ENCODE measurements at places on chromosomes 6 and 20. TPM values are rescaled to one million over a fixed set of nuclear protein-coding genes. Genes with fewer than 3 reads are reported as not detected.
A peak's percentile ranks its signal among the peaks of the same experiment; 100 is the strongest.

DTD1 gene
- 12.2 TPM for total RNA-seq

ATG5 gene
- 18.0 TPM for total RNA-seq

STXBP5 gene
- total RNA-seq = 14.4 TPM

GABRR1 gene
- not detected for total RNA-seq

ZDHHC14 gene
- 10.0 TPM for total RNA-seq

ABHD16B gene
- not detected for total RNA-seq

- DNase-seq = no peak
- peaks cover 63% of the 10 kb centered on the region for H3K4me1 ChIP-seq
- H3K4me3 ChIP-seq = no peak overlapping the region
- H3K36me3 ChIP-seq = no peaks in the 10 kb centered on the region
These were observed 272.0 kb downstream of the ARID1B start for GRCh38 chr6:157049133-157049532.

DNA sequence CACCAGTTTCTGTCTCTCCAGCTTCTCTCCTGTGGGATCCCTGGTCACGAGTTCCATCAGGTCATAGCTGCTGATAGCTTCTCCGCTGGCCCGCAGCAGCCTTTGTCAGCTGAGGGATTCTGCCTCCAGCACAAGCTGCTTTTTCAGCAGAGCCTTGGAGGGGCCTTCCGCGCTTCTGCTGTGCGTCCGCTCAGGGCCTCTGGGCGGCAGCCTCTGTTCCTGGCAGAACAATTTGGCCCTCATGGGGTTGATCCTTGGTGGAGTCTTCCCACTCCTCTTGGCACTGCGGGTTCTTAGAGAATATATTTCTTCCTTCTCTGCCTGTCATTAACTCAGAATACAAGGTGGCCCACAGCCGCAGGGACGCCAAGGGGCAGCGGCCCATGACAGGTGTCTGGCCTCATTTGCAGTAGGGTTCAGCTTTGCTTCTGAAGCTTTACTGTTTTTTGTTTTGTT lies 158.8 kb downstream of the DTNBP1 start:
- H3K27ac ChIP-seq = peak overlapping the region; percentile 87
- peak; percentile 78 for DNase-seq
- peaks cover 36% of the 10 kb centered on the region for H3K36me3 ChIP-seq
- no peaks in the 10 kb centered on the region for H3K27me3 ChIP-seq

DNA sequence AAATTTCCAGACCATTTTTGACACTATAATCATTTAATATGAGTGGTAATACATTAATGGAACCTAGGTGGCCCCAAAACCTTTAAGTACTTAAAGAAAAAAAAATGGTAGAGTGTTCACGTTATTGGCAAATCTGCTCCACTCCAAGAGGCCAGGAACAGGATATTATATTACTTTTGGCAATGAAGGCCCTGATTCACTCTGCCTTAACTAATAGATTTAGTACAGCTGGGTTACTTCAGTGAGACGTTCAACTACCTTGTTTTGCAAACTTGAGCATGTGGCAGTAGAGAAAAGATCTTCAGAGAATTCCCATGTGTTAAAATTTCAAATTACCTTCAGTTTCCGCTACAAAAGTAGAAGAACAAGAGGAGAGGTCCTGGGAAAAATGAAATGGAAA lies 12.8 kb downstream of the ADNP start:
- no peak overlapping the region for H3K4me3 ChIP-seq
- no peaks in the 10 kb centered on the region for H3K27me3 ChIP-seq
- H3K4me1 ChIP-seq = peaks cover 100% of the 10 kb centered on the region
- H3K27ac ChIP-seq = peak overlapping the region; percentile 31
- no peak for DNase-seq
- peaks cover under 1% of the 10 kb centered on the region for H3K36me3 ChIP-seq

DNA sequence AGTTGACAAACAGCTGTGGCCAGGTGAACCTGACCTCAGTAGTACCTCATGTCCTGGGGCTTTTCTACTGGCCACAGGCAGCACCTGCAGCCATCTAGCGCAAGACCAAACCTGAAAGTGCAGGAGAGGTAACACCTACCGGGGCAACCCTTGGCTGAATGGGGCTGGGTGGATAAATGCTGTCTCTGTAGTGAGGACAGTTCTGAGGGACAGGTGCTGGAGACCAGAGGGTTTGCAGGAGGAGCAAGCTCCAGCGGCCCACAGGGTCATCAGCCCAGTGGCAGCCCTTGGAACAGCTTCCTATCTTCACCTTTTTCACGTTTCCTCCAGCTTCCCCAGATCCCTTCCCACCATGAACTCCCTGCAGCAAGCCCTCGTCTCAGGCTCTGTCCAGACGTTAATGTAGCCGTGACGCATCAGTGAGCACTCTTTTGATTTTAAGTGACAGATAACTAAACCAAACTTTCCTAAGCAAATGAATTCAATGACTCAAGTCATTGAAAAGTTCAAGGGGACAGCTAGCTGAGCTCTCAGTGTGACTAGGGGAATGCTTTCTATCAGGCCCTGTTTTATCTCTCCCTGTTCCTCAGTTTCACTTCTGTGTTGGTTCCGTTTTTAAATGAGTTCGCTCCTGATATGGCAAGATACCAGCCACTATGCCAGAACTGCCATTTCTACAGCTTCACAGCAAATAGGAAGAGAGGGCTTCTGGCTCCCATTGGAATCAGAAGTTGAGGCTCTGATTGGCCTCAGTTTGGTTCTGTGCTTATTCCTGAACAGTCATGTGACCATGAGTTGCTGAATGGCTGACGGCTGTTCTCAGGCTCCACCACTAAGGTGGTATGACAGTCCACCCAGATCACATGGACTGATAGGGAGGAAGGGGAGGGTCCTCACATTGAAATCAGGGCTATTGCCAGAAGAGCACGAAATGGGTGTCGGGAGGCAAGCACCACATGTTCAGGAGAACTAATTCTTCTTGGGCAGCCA lies 12.1 kb upstream of the PFDN4 start:
- H3K4me3 ChIP-seq = no peak overlapping the region
- H3K36me3 ChIP-seq = no peaks in the 10 kb centered on the region

DNA sequence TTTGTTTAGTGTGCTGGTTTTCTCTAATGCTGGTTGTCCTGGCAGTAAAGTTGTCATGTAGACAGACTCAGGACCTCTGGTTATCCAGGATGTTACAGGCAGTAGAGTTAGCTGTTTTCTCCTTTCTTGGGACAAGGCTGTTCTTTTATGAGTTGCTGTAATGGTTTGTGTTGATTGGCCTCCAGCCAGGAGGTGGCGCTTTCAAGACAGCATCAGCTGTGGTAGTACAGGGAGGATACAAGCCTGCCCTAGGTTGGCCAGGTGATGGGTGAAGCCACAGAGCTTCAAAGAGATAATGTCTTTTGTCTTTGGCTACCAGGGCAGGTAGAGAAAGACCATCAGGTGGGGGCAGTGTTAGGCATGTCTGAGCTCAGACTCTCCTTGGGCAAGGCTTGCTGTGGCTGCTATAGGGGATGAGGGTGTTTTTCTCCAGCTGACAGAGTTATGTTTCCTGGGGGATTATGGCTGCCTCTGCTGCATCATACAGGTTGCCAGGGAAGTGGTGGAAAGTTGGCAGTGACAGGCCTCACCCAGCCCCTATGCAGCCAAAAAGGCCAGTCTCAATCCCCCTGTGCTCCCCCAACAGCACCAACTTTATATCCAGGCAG lies 127.2 kb upstream of the TAB2 start:
- no peaks in the 10 kb centered on the region for H3K36me3 ChIP-seq
- peak; percentile 20 for DNase-seq
- H3K27me3 ChIP-seq = peaks cover 24% of the 10 kb centered on the region
- no peak overlapping the region for H3K27ac ChIP-seq

DNA sequence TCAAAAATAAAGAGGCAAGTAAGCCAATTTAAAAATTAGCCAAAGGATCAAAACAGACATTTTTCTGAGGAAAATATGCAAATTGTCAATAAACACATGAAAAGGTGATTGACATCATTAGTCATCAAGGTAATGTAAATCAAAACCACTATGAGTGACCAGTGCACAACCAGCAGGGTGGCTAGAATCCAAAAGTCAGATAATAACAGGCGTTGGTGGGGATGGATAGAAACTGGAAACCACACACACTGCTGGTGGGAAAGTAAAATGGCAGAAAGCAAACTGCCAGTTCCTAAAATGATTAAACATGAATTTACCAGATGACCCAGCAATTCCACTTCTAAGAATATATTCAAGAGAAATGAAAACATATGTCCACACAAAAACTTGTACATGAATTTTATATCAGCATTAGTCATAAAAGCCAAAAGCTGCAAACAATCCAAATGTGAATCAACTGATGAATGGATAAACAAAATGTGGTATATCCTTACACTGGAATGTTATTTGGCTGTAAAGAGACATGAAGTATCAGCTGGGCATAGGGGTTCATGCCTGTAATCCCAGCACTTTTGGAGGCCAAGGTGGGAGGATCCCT lies 74.8 kb upstream of the MBOAT1 start:
- H3K36me3 ChIP-seq = no peaks in the 10 kb centered on the region
- H3K27ac ChIP-seq = no peak overlapping the region
- H3K4me1 ChIP-seq = no peaks in the 10 kb centered on the region
- no peak overlapping the region for H3K4me3 ChIP-seq

DNA sequence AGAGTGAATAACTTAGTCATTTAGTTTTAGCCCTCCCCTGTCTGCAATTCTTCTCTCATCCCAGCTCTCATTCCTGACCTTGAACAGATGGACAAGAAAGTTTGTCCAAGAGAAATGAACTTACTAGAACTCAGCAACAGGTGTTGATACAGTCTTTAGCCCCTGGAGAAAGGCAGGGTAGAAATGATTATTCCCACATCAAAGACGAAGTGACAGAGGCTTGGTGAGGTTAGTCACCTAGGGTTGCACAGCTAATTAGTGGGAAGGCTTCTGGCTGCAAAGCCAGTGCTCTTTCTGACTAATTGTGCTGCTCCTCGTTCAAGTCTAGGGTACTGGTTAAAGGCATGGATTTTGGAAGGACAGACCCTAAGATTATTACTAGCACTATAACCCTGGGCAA lies 4.5 kb downstream of the ZDHHC14 start:
- no peak overlapping the region for H3K4me3 ChIP-seq
- no peak for DNase-seq
- peaks cover 27% of the 10 kb centered on the region for H3K4me1 ChIP-seq

DNA sequence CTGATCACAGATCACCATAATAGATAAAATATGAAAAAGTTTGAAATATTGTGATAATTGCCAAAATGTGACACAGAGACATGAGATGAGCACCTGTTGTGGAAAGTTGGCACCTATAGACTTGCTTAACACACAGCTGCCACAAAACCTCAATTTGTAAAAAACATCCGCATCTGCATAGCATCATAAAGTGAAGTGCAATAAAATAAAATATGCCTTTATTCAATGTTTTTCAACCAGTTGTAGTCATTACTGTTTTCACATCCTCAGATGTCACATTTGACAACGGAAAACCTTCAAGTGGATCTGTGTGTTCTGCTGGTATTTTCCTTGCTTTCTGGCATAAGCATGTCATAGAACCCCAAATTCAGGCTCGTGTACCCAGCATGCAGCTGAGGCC lies 50.2 kb upstream of the IFNGR1 start:
- no peak overlapping the region for H3K4me3 ChIP-seq
- no peaks in the 10 kb centered on the region for H3K36me3 ChIP-seq
- peaks cover 14% of the 10 kb centered on the region for H3K4me1 ChIP-seq
- no peaks in the 10 kb centered on the region for H3K27me3 ChIP-seq

DNA sequence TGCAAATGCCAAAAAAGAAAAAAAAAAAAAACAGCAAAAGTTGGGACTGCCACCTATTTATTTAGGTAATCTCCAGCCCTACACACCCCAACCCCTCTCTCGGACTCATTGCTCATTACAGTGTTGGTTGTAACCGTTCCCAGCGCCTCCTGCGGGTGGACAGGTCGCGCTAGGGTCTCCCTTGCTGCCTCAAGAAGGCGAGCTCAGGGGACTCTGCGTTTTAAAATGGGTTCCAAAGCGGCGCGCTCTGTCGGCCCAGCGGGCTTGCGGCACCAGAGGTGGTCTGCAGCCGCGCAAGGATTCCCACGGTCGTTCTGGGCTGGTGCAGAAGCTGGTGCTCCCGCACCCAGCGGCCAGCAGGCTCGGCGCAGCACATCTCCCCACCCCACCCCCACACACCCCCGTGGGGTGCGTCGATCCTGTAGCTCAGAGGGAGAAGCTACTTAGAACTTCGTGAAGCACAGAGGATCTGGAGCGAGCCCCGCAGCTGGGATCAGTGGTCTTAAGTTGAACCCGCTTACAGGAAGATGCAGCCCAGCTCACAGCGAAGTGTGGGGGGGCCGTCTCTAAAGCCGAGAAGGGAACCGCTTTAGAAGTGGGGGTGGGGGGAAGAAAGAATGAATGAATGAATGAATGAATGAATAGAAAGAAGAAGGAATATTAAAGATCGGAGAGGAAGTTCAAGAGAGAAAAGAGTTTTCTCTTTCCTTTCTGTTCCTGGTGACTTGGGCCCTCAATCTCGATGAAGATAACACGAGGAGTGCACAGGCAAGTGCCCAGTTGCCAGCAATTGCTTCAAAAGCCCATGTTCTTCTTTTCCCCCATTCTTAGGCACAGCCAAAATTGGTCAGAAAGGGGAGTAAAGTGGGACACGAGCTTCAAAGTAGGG lies 780 bp downstream of the TFAP2A start:
- no peak for DNase-seq
- H3K36me3 ChIP-seq = no peaks in the 10 kb centered on the region
- no peak overlapping the region for H3K27ac ChIP-seq
- peak overlapping the region; percentile 74 for H3K4me3 ChIP-seq

- DNase-seq = no peak
- H3K36me3 ChIP-seq = no peaks in the 10 kb centered on the region
- peaks cover 39% of the 10 kb centered on the region for H3K4me1 ChIP-seq
- no peaks in the 10 kb centered on the region for H3K27me3 ChIP-seq
- no peak overlapping the region for H3K27ac ChIP-seq
These were observed 12.0 kb downstream of the FOXP4 start for GRCh38 chr6:41558033-41558807.

GRCh38 chr6:72984981-72985665 lies 240.2 kb downstream of the KHDC1L start:
- no peak for DNase-seq
- H3K27me3 ChIP-seq = no peaks in the 10 kb centered on the region
- H3K4me3 ChIP-seq = no peak overlapping the region
- H3K27ac ChIP-seq = no peak overlapping the region

DNA sequence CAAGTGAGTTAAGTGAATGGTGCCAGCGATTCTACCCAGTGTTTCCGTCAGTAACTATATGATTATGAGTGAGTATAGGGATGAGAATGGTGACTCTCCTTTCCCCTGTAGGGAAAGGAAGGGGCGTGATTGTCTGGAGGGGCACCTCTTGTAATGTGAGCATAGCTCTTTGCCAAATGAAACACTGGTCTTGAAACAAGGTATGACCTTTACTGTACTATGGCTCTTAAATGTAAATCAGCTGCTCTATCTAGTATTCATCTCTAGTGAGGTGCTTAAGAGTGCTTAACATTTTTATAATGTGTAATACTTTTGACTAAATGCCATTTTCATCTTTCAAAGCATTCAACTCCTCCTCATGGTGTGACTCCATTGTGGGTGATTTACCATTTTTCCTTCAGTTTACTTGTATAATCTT lies 11.0 kb downstream of the PANK2 start:
- H3K27me3 ChIP-seq = no peaks in the 10 kb centered on the region
- peaks cover 90% of the 10 kb centered on the region for H3K4me1 ChIP-seq
- H3K27ac ChIP-seq = no peak overlapping the region
- H3K36me3 ChIP-seq = no peaks in the 10 kb centered on the region
